T-helper 1 cell (primary cell): ENCODE measurements at places on chromosomes 3 and 15.

DNA sequence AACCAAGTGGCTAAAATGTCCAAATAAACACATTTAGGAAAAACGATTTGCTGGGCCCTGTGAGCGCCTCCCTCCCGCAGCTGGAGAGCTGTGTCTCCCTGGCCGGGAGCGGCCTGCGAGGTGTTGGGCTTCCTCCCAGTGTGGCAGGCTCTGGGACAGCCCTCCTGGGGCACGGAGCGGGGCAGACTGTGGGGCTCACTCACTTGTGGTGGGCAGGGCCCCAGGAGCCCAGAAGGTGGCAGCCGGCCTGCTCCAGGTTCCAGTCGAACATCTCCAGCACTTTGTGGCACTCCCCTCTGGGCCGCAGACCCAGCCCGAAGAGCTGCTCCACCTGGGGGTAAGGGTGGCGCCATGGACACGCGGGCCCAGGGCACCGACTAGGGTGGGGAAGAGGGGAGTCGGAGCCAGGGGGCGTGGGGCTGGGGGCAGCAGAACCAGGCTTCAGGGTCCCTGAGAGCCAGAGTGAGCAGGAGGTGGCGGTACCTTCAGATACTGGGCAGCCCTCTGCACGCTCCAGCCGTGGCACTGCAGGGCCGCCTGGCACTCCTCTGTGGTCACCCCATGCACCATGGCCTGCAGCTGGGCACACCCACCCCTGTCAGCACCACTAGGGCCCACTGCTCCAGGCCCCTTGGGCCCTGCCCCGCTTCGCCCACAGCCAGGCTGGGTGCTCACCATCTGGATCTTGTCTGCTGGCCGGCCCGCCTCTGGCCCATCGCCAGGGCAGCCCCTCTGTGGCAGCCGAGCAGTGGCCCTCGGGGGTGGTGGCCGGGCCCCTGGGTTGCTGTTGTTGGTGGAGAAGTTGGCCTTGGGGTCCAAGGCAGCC lies 41.5 kb downstream of the TNK2 start:
- DNase-seq = no peak

GRCh38 chr3:57227930-57228751 lies 612 bp downstream of the APPL1 start:
- DNase-seq = peak; percentile 8

- DNase-seq = no peak
Observed at GRCh38 chr15:52338058-52338457, 42.5 kb upstream of the MYO5C start.

GRCh38 chr15:62394079-62394478 lies 229.0 kb upstream of the C2CD4B start:
- DNase-seq = no peak

- no peak for DNase-seq
Observed at GRCh38 chr3:38116471-38117162, 20.3 kb downstream of the ACAA1 start.

GRCh38 chr3:36366308-36366707 lies 14.0 kb upstream of the STAC start:
- DNase-seq = no peak

GRCh38 chr15:39154227-39154638 lies 426.6 kb upstream of the THBS1 start:
- no peak for DNase-seq

GRCh38 chr3:14479591-14479990 lies 60.6 kb downstream of the GRIP2 start:
- DNase-seq = no peak

DNA sequence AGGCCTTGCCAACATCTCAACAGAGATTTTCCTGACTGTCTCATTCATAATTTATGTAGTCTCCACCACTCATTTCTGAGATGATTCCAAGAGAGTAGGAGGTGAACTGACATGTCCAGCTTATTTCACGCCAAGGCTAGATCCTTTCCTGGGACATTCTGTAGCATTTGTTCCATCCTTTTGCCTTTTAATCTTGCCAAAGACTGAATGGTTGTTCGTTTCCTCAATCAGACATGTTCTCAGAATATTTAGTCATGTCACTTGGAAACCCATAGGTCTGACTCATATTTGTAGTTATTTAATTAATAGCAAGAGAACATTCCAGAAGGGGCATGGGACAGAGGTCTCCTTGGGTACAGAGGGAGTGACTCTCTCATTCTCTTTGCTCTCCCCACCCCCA lies 80.9 kb downstream of the DHX36 start:
- DNase-seq = no peak

DNA sequence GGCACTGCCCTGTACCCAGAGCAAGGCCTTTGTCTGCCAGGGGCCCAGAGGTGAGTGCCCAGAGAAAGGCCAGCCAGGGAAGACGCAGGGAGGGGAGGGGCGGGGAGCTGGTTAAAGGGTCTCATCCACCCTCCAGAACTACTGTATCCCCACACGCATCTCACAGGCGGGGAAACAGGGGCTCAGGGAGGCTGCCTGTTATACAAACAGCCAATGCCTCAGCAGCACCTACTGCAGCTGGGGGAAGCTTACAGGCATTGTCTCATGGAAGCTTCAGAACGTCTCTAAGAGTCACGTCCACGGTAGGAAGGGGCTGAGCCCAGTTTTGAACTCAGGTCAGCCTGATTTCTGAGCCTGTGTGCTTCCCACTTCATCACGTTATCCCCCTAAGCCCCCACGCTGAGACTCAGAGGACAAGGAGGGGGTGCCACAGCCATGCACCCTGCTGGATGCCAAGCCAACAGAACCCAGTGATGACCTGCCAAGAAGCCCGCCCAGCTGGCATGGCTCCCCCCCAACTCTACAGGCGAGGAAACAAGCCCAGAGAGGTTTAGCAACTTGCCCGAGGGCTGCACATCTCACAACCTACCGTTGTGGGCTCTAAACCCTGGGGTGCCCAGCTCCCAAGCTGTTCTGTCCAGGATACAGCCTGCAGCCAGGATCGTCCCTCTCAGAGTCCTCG lies 54.5 kb downstream of the IQSEC1 start:
- DNase-seq = no peak

DNA sequence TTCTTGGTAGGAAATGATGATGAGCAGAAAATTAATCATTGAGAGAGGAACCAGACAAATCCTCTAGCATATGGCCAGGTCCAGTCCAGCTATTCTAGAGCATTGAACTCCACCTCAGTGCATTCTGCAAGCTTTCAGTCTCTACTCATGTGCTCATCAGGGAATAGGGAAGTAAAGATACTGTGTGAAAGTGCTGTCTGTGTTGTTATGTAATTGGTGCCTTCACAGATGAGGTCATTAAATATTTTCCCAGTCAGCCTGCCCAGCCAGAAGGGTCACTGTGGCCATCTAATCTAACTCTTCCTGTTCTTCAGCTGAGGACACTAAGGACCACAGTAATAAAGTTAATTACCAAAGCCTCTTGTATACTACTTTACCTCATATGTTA lies 28.2 kb downstream of the C3orf62 start:
- DNase-seq = no peak

- peak; percentile 1 for DNase-seq
Observed at GRCh38 chr15:80694611-80695098, 455 bp upstream of the ABHD17C start.

- DNase-seq = no peak
Observed at GRCh38 chr3:113079218-113079961, 88.6 kb downstream of the GTPBP8 start.

DNA sequence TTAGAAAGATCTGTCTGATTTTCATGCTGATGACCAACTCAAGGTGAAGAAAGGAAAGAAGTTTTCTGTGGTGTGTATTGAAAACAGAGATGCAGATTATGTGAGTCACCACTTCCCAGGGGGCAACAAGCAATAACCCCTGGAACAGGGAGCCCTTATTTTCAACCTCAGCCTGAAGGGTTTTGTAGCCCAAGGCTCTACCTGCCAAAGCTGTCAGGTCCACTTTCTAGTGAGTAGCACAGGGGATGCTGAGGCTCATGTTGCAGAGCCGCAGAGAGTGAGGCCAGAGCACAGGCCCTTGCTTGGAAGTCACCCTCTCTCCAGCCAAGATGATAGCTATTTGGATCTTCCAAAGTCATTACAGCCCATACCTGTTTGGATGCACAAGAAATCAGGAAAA lies 152.2 kb upstream of the SLC24A5 start:
- no peak for DNase-seq

DNA sequence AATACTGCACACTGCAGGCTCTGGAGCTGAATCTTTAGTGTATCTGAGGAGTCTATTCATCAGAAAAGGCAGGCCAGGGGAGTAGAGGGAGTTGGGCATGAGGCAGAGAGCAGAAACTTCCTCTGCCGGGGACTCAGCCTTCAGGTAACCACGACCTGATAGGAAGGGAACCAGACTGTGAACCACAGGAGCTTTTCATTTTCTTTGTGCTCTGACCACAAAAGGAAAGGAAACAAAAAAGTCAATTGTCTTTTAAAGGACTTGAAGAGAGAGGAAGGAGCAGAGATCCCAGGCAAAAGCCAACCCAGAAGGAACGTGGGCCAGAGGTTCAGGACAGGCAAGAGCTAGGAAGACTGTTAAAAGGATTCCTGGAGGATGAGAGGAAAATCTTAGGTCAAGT lies 573.3 kb downstream of the EPHB1 start:
- no peak for DNase-seq

DNA sequence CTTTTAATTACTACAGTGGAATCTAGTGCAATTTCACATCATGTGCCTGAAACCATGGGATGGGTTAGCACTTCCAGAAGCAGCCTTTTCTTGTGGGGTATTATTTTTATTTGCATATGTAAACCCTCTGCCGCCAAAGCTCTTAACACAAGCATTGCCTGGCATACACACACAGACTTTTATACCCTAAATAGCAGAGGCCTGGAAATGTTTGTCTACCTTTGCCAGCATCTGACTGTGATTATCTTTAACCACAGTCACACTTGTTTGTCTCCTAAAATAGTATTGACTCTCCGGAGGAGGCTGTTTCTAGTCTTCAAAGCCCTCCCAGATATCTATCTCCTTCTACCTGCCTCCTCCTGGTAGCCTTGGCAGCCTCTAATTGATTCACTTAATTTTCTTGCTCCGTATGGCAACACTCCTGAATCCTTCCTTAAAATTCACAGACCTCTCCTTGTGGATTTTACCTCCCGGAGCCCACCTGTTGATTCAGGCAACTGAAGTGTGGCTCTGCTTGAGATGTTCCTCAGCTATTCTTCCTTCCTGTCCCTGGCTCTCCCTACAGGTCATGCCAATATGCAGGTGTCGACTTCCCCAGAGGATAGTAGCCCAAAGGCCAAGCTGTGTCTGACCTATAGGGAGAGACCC lies 127.1 kb upstream of the UMPS start:
- DNase-seq = no peak

DNA sequence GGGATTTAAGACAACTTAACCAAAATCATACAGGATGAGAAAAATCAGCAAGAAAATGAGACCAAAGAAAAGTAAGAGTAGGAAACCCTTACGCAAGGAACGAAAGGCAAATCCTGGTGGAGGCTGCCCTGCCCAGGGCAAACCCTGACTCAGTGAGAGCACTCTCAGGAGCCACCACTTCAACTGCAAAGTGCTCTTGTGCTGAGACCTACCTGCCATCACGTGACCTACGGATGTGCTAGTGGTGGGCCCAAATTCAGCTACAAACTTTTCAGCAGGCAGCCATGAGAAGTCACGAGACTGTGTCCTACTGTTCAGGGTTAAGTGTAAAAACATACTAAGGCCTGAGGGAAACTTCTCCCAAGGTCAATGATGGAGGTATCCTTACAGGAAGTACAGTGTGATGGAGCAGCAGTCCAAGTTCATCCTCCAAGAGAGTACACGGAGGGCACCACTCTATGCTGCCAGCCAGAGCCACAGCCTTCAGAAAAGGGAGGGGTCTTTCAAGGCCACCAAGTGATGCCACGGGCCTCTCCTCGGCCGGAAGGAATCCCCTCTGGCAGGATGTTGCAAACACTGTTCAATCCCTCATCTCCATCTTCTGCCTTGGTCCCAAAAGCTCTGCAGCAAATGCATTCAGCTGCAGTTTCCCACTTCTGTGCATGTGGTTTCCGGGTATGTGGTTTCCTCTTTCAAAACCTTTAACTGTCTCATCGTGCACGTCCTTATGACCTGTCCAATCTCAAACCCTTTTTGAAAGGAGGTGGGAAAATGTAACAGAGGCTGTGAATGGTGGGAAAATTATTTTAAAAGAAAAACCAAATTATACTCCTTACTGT lies 9.5 kb downstream of the CHSY1 start:
- DNase-seq = peak; percentile 40

GRCh38 chr3:160112481-160112880 lies 112.7 kb upstream of the C3orf80 start:
- DNase-seq = no peak

DNA sequence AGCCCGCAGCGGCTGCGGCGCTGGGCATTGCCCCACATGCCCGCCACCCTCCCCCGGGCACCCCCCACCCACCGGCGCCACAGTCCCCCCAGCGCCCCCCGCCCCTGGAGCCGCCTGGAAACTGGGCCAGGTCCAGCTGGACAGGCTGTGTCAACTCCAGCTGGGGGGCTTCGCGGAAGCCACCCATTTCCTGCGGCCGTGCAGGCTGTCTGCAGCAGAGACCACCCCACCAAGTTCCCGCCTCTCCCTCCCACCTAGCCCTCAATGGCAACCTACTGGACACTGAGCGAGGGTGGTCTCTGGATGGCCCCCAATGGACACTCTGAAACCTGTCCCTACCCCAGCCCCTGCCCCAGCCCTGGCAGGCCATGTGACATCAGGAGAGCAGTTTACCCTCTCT lies 62.8 kb upstream of the GATA2 start:
- no peak for DNase-seq

GRCh38 chr3:9473496-9474065 lies 76.2 kb downstream of the SETD5 start:
- no peak for DNase-seq

- no peak for DNase-seq
Observed at GRCh38 chr3:62749657-62750056, 125.6 kb downstream of the CADPS start.

DNA sequence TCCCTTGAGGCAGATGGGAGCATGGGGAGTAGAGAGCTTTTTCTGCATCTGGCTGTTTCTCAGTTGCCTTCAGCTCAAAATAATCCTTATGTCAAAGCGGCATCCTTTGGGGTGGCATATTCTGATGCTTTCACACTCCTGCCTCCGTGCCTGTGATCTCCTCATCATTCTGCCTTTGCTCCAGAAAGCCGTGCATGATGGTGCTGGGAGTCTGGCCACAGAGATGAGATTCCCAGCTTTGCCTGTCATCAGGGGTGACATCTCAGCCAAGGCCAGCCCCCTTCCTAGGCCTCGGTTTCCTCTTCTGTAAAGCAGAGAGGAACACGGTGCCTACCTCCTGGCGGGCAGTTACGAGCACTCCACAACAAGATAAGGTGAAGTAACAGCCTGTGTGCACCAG lies 96.3 kb upstream of the ALDH1A3 start:
- DNase-seq = no peak

GRCh38 chr15:91941871-91942658 lies 88.6 kb downstream of the SLCO3A1 start:
- no peak for DNase-seq

GRCh38 chr15:57364282-57365007 lies 11.9 kb upstream of the CGNL1 start:
- no peak for DNase-seq

- no peak for DNase-seq
Observed at GRCh38 chr15:29270976-29271375, 1.4 kb upstream of the NSMCE3 start.

GRCh38 chr3:21860082-21860475 lies 109.1 kb upstream of the ZNF385D start:
- DNase-seq = no peak
